RPMI8226 (cell line): ENCODE measurements at places on chromosomes 2 and 18.

- DNase-seq, result no peak
Observed at GRCh38 chr2:240383871-240384700, 51.4 kb upstream of the GPC1 start.

GRCh38 chr2:27049422-27050280 lies 1.8 kb upstream of the AGBL5 start:
- DNase-seq, result no peak

GRCh38 chr2:41602341-41602740 lies 445.5 kb upstream of the PKDCC start:
- no peak for DNase-seq

GRCh38 chr2:161972866-161973265 lies 101.1 kb downstream of the DPP4 start:
- DNase-seq, result no peak

DNA sequence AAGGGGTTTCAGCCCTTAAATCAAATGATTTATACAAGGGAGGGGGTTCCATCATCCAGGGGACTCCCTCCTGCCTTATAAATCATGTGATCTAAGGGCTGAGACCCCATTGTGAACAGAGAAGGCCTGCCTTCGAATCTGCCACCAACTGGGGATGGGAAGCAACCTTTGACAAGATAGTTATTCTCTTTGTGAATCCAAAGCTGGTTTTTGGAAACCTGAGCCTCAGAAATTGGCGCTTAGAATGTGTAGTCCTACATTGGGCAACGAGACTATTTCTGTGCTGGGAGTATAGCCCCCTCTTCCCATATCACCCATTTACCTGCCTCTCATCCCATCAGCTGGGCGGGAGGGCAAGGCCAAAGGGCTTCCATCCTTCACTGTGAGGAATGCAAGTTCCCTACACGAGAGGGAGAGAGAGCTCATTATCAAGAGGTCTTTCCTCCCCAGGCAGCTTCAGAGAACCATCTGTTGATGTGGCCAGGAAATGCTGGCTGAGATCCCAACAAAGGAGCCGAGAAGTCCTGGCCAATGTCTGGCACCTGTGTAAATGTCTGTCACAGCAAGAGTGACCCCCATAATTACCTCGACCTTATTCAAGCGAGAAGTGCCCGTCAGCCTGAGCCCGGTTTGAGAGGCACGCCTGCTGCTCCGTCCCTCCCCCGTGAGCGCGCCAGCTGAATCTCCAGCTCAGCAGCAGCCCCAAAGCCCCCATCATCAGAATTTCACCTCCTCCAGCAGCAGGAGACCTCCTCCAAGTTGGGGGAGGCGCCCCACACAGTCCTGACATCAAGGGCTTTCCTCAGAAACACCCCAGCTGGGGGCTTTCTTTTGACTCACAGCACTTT lies 48.4 kb upstream of the APCDD1 start:
- DNase-seq, result peak; percentile 79

DNA sequence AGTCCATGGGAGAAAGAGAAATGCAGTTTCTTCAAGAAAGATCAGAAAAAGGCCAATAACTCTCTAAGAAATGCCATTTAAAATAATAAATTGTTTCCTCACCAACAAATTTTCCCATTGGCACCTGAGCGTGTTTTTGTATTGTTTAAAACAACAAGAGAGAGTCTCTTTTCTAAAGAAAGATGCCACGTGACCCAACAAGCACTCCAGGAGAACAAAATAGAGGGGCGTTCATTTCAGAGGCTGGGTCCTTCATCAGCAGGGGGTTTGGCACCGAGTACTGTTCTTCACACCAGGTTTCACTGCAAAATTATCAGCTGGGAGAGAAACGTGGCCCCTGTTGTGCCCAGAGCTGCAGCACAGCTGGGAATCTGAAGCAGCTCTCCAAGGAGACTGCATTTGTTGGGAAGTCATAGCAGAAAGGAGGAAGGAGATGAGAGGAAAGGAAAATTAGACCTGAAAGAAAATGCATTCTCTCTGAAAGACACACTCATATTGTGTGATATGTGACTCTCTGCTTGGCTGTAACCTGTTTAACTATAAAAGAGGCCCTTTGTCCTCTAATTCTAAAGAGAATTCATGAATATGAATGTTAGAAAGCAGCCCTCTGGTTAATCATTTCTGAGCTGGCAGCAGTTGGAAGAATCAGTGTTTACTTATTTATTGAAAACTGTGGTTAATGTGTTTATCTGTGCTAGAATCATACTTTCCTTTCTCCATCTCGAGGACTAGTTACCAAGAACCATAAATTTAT lies 205.3 kb upstream of the CDH20 start:
- DNase-seq, result no peak

DNA sequence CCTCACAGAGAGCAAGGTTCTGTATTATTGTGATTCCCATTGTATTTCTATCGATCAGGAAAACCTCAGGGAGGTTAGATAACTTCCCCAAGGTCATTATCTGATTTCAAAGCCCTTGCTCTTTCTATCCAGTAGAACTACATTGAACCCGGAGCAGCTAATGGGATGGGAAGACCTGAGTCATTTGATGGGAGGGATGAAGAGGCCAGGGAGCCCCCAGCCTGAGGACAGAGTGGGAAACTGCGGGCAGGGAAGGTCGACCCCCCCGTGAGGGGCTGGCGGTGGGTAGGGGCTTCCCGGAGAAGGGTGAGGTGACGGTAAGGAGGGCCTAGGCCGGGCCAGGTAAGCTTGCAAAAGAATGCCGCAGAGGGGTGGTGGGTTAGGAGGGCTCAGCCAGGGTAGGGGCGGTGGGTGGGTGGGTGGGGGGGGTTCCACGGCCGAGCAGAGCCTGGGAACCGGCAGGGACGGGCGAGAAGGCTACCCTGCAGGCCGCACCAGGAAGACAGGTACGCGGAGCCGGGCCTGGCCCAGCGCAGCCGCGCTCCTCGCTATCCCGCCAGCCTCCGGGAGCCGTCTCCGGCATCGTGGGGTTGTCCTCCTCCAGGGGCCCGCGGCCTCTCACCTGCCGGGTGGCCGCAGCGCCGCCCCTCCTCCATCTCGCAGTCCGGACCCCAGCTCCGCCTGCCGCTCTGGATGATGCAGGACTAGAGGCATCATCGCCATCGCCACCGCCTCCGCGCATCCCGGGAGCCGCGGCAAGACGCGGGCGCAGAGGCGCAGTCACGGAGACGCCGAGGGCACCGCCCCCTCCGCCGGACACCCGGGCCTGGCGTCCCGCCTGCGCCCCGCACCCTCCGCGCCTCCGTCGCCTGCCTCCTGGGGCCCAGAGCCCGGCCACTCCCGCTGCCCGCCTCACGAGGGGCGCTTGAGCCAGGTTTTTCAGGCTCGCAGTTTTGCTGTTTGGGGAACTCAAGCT lies at the start of gene GPR75:
Gene GPR75 (minus strand): TSS at position 762 of the 976 bp plus-strand sequence. CDS start 5,211 bp downstream, outside the sequence.
- no peak for DNase-seq

DNA sequence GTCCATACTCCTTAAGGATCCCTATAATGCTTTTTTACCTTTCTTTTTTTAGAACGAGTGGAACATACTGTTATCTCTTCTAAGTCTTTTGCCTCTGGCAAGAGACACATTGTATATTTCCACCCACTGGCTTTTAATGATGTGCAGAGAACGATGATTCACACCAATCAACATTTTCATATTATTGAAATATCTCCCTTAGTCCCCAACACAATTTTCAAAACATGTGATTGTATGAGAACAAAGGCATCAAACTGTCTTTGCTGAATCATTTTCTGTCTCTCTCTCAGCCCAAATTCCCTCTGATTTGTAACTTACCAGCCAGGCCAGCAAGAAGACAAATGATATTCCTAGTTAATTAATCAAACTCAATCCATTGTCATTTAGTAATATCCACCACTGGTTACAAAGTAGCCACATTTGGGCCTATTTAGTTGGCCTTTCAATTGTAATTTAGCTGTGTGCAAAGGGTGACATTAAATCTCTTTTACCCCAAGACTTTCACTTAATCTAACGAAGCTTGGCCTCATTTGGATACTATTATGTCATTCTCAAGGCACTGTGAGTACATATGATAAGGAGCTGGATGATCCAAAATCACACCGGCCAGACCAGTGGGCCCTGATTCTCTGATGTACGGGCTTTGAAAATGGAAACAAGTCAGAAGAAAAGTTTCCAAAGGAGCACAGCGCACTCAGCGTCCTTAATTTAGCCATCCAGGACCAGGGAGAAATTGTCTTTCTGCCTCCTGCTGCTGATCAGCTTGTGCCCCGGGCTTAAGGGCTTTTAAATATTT lies 185.1 kb downstream of the SCG2 start:
- DNase-seq, result no peak

DNA sequence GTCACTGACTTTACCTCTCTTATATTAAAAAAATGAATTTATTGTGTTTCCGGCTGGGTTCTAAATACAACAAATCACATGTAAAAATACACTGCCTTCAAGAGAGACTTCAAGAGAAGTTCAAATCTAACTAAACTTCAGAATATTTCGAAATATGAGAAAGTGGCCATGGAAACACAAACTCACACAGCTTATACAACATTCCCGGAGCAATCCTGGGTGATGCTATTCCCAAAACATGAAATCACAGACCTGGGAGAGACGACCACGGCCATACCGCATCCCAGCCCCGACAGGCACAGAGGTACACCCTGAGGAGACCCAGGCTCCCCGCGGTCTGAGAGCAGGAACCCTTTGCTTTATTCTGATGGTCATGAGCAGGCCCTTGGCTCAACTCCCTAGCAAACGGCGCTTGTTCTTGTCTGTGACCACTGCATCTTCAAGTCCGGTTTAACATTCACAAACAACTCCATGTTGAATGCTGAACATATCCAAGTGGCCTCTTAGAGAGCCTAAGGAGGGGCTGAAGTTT lies 185.4 kb upstream of the REV1 start:
- no peak for DNase-seq

GRCh38 chr18:6561420-6561861 lies 146.7 kb upstream of the L3MBTL4 start:
- DNase-seq, result no peak

DNA sequence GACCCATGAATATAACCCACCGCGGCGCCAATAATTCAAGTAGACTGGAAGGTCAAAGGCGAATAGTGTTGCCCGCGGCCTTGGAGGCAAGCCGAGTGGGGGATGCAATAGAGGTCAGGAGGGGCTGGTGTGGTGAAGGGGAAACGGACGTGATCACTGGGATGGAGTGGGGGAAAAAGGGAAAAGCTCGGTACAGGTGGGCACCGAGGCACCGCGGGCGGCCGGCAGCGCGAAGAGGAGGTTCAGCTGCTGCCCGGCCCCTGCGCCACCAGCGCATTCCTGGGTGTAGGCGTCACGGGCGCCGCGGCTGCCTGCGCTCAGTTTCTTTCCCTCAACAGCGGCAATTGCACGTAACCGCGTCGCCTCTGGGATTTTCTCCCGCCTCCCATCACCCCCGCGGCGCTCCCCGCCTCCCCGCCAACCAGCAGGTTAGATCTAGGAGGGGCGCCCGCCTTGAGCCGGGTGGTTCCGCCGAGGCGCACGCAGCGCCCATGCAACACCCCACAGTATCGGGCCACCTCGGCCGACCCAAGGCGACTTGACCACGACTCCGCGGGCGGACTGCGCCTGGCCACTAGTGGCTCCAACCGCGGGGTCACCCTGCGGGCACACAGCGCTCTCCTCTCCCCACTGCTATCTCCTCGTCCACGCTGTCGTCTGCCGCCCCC lies 1.5 kb downstream of the RND3 start:
- DNase-seq, result peak; percentile 82

DNA sequence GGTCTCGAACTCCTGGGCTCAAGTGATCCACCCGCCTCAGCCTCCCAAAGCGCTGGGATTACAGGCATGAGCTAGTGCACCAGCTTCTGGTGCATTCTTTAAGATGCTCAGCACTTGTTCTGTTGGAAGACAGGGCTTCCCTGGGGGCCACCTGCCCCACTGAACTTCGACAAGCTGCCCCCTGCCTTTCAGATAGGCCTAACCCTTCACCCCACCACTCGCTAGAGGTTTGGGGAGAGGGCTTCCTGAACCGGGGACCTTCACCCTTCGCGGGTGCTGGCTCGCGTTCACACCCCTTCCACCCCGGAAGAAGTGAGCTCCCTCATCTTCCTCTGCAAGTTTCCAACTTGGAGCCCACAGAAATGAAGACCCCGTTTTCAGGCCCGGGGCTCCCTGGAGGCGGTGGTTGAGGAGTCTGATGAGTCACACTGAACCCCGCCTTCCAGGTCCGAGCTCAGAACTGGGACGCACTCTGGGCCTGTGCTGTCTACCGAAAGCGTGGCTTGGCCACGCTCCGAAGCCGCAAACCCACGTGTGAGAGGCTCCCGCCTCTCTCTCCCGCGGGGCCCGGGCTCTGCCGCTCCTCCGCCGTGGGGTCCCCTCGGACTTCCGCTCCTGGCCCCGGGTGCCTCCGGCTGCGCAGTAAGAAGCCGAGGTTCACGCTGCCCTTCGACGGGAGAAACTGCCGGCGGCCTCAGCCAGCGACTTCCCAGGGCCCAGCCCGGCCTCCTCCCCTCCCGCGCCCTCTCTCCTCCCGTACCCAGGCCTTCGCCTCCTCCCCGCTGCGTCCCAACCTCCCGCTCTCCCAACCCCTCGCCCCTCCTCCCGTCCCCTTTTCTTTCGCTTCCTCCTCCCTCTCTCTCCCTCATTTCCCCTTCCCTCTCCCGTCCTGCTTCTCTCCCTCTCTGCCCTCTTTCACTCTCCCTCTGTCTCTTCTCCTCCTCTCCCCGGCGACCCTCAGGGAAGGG lies 47.5 kb upstream of the SP3 start:
- peak; percentile 32 for DNase-seq

DNA sequence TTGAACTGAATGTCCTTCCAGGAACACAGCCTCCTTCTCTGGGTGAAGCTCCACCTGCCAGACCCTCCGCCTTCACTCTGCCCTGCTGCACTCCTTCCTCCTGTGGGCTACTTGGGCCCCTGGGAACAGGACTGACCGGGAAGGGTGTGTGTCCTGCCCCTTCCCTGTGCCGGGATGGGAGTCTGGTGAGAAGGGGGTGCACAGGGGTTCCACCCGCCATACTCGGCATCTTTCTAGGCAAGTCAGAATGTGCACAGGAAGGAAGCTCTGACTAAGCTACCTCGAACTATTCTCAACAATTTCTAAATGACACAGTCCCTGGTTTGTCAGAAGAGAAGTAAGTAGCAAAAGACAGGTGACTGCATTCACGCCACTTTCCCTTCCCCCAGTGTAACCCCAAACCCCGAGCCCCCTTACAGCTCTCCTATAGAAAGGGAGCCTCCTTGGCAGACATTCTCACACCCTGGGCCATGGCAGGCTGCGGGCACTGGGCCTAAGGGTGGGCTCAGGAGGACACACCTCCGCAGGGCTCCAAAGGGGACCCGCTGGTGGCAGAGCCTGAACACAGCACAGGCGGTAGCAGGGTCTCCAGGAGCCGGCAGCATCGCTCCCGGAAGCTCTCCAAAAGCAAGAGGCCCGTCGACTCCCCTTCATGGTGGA lies 184.1 kb downstream of the HDAC4 start:
- DNase-seq, result no peak

- no peak for DNase-seq
Observed at GRCh38 chr2:43329637-43330036, 103.2 kb upstream of the ZFP36L2 start.

GRCh38 chr2:211503856-211504255 lies 947.5 kb downstream of the CPS1 start:
- DNase-seq, result peak; percentile 7

GRCh38 chr2:212477571-212477970 lies 61.0 kb downstream of the ERBB4 start:
- no peak for DNase-seq
